ENCODE measurements at places on chromosomes 12 and 14.

GRCh38 chr12:56476972-56477432 is 8.6 kb downstream of the SPRYD4 start:
- DNase-seq = no peak

DNA sequence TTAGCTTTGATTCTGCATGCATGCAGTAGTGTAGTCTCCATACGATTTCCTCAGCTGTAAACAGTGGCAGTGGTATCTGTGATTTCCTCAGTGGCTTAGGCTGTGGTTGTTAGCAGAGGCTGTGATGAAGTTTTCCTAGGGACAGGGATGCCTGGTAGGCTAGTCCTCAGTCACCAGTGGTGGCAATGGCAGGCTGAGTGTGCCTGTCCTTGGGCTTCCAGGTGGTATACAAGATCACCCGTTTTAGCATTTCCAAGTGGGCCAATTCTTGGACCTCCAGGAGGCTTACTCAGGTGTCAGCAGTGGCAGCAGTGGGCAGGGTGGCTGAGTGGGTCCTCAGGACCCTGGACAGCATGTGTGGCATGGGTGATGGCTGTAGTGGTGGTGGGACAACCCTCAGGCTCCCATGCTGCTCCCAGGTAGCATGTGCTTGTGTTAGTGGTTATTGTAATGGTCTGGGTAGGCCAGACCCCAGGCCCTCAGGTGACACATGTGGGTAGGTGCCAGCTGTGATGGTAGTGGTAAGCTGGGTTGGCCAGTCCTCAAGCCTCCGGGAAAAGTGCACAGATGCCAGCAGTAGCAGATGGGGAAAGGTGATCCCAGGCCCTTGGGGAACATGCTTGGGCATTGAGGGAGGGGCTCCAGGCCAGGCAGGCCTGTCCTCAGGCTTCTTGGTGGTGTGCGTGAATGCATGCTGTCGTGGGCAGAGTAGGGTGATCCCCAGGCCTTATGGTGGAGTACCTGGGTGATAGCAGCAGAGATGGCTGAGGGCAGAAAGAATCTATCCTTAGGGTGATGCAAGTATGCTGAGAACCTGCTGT is 146.5 kb downstream of the PAPOLA start:
- DNase-seq = no peak

GRCh38 chr14:59754256-59754655 is 116.3 kb downstream of the RTN1 start:
- no peak for DNase-seq

DNA sequence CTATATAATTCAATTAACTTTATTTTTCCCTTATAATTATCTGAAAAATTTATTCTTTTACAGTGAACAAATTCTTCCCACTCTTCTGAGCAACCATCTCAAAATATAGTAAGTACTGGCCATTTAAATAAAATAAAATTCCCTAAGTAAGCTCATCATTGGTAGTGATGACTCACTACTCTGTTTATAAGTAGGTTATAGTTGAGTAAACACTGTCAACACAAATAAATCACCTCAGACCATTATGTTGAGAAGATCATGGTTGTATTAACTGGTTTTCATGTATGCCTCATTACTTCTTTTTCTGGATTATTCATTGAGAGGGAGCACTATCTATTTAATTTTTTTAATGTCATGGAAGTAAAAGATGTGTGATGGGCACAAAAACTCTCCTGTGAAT is 220.5 kb downstream of the SEC23A start:
- DNase-seq = no peak

DNA sequence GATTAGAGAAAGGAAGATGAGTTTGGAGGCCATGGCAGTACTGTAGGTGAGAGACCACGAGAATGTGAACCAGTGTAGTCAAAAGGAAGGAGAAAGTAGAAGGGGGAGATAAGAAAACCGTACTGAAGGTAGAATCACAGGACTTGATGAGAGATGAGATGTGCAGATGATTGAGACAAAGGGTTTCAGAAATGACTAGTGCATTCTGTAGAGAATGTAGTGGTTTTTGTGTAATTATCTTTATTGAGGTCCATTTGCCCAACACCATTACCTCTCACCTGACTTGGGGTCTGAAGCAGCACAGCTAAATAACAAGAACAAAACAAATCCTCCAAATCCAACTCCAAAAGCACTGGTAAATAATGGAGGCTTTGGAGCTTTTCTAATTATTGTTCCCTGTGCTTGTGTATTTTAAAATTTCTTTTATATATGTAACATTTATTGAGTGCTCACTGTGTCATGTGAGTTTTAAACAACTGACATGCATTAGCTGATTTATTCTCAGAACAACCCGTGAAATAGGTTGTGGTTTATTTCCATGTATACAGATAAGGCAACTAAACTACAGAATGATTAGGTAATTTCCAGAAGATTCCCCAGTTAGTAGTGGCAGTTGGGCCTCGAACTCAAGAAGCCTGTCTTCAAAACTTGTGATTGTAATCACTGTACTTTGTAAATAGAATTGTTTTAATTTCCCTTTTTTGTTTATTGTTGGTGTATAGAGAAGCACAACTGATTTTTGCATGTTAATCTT is 390.0 kb downstream of the AEBP2 start:
- DNase-seq = no peak
